ENCODE measurements at places on chromosomes 2 and 18.

- DNase-seq, result no peak
Measured at GRCh38 chr2:23484275-23484674, 99.3 kb downstream of the KLHL29 start.

DNA sequence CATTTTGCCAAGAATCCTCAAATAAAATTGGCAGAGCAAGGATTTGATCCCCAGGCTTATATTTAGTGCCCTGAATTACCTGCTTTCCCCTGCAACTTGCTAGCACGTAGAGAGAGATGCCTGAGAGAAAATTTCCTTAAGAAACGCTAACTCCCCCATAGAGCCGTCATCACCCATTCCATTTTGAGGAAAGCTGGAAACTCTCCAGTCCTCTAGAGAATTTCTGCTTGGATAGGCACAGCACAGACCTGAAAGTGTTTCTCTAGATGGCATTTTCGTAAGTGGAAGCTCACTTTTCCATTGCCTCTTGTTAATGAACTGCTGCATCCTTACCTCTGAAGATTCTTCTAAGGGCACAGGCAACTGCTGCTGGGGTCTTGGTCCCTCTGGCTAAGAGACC, 277.8 kb upstream of the SIX2 start:
- DNase-seq, result no peak

DNA sequence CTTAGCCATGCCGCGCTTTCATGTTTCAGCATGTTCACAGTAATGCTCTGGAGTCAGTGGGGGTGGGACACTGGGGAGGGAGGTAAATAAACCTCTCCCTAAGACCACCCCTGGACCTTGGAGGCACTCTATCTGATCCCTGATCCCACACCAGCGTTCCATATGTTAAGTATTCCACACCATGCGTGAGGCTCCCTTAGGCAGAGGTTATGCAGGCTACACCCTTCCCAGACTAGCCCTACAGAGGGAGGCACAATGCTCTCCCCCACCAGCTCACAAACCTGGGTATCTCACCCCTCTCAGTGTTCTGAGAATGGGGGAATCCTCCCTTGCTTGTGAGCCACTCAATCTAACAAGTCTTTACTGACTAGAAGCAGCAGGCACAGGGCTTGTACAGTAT, 1610.4 kb upstream of the ZEB2 start:
- no peak for DNase-seq

GRCh38 chr2:6896930-6897759, 19.6 kb downstream of the RSAD2 start:
- no peak for DNase-seq

- DNase-seq, result peak; percentile 83
Measured at GRCh38 chr2:240557808-240558207, at the start of gene ANKMY1. Gene ANKMY1 (minus strand): TSS chr2:240557988. CDS start chr2:240557335, 653 bp downstream.

GRCh38 chr2:36394804-36395203, 39.2 kb downstream of the CRIM1 start:
- DNase-seq, result no peak

DNA sequence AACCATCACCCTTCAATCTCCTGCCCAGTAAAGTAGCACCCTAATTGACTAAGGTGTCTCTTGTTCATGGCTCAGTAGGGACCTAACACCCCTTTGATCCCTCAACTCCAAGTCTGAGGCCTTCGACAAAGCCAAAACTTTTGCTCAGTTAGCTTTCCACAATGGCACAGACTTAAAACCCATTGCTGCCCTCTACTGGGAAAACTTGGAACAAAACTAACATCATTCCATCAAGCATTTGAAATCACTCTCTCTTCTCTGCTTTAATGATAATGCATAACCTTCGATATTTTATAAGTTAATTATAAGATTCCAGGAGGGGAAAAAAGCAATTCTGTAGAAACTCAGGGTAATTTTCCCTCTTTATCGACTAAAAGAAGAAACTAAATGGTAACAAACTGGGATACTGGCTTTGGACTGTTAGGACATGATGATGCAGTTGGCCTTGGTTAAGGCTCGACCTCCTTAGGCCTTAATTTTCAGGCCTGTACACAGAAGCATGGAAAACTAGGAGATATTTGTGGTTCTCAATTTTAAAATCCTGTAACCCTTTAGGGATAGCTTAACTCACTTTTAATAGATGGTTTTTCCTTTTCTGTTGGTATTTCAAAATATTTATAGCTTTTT, 127.8 kb downstream of the STK39 start:
- DNase-seq, result no peak
